ENCODE measurements at places on chromosomes 4 and X. TPM values are rescaled to one million over a fixed set of nuclear protein-coding genes. Genes with fewer than 3 reads are reported as not detected.
A peak's percentile ranks its signal among the peaks of the same experiment; 100 is the strongest.

DNA sequence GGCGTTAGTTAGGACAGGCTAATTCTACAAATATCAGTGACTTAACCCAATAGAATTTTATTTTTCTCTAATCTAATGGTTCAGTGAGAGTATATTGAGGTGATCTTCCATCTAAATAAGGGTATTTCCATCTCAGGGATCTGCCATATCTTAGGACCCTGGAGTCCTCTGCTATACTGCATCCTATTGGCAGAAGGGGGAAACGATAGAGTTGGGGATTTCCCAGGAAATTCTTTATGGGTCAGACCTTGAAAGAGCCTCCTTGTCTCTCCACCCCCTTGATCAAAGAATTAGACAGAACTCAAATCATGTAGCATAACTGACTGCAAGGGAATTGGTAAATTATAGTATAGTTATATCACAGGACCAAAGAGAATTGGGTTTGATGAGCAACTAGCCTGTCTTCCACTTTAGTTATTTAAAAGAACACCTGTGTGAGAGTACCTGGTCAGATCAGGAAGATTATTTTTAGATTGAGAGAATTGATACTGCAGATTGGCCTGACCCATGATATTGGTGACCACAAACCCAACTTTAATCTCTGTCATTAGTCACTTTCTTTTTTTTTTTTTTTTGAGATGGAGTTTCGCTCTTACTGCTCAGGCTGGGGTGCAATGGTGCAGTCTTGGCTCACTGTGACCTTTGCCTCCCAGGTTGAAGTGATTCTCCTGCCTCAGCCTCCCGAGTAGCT, 25.6 kb downstream of the SMARCA5 start:
- peaks cover 79% of the 10 kb centered on the region for H3K36me3 ChIP-seq
- no peak for DNase-seq
- H3K27ac ChIP-seq: no peak overlapping the region

DNA sequence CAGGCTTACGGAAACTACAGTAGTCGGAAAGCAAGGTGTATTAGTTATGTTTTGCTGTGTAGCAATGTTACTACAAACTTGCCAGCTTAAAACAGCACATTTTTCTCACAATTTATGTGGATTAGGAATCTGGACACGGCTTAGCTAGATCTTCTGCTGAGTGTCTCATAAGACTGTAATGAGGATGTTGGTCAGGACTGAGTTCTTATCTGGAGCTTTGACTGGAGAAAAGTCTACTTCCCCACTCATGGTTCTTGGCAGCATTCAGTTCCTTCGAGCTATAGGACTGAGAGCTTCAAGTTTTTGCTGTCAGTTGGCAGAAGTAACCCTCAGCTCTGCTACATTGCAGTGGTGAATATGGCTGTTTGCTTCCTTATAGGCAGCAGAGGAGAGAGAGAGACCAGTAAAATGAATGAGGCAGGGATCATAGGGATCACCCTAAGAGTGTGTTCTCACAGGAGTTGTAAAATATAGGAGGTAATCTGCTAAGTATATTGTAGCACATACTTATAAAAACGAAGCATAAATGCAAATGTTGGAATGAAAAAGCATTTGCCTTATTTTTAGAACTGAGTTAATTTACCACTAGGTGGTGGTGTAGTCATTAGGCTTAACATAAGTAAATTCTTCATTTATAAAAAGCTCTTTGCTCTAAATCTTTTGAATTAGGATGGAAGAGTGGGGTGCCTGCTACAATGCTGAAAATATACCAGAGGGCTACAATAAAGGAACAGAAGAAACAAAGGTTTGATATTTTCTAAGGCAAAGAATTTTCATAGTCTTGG, 38.6 kb downstream of the ALG13 start:
- no peaks in the 10 kb centered on the region for H3K4me1 ChIP-seq
- H3K36me3 ChIP-seq: peaks cover 13% of the 10 kb centered on the region
- H3K27ac ChIP-seq: no peak overlapping the region
- no peak overlapping the region for H3K4me3 ChIP-seq
- no peak for DNase-seq
- H3K27me3 ChIP-seq: no peaks in the 10 kb centered on the region

The FGFBP1 gene
- total RNA-seq: not detected

GRCh38 chr4:85149676-85150075, 183.2 kb upstream of the WDFY3 start:
- H3K4me1 ChIP-seq: no peaks in the 10 kb centered on the region
- no peaks in the 10 kb centered on the region for H3K36me3 ChIP-seq
- no peak overlapping the region for H3K27ac ChIP-seq

GRCh38 chrX:39822133-39822748, 275.5 kb downstream of the BCOR start:
- no peak overlapping the region for H3K27ac ChIP-seq
- H3K4me3 ChIP-seq: no peak overlapping the region
- H3K27me3 ChIP-seq: peaks cover 8% of the 10 kb centered on the region
- no peaks in the 10 kb centered on the region for H3K36me3 ChIP-seq

The MUC7 gene
- not detected for total RNA-seq

- H3K27me3 ChIP-seq: no peaks in the 10 kb centered on the region
- H3K4me1 ChIP-seq: peaks cover 35% of the 10 kb centered on the region
- H3K27ac ChIP-seq: no peak overlapping the region
- no peaks in the 10 kb centered on the region for H3K36me3 ChIP-seq
- DNase-seq: no peak
These were observed 63.2 kb downstream of the ATXN3L start for GRCh38 chrX:13256603-13257002.

- peaks cover 23% of the 10 kb centered on the region for H3K36me3 ChIP-seq
- no peak overlapping the region for H3K4me3 ChIP-seq
- no peak for DNase-seq
- no peaks in the 10 kb centered on the region for H3K27me3 ChIP-seq
These were observed 73.6 kb downstream of the TMEM156 start for GRCh38 chr4:38958453-38959190.

- peaks cover 23% of the 10 kb centered on the region for H3K4me1 ChIP-seq
- H3K36me3 ChIP-seq: no peaks in the 10 kb centered on the region
- no peak overlapping the region for H3K27ac ChIP-seq
- no peak overlapping the region for H3K4me3 ChIP-seq
- DNase-seq: no peak
These were observed 920 bp downstream of the HTT-AS start for GRCh38 chr4:3073158-3074077.

The RHOXF1 gene
- not detected for total RNA-seq

The PLP1 gene
- not detected for total RNA-seq

- no peak overlapping the region for H3K4me3 ChIP-seq
- no peaks in the 10 kb centered on the region for H3K4me1 ChIP-seq
- no peak overlapping the region for H3K27ac ChIP-seq
- no peaks in the 10 kb centered on the region for H3K36me3 ChIP-seq
- DNase-seq: no peak
These were observed 45.9 kb downstream of the TSC22D3 start for GRCh38 chrX:107729558-107730297.

The DRD5 gene
- total RNA-seq: not detected

GRCh38 chr4:37803348-37803973, 23.0 kb upstream of the PGM2 start:
- no peak overlapping the region for H3K4me3 ChIP-seq
- H3K36me3 ChIP-seq: no peaks in the 10 kb centered on the region
- DNase-seq: no peak
- H3K4me1 ChIP-seq: no peaks in the 10 kb centered on the region

GRCh38 chr4:33467291-33467690, 2747.1 kb downstream of the PCDH7 start:
- H3K27ac ChIP-seq: no peak overlapping the region
- no peaks in the 10 kb centered on the region for H3K36me3 ChIP-seq
- H3K4me3 ChIP-seq: no peak overlapping the region

The XG gene
- not detected for total RNA-seq

DNA sequence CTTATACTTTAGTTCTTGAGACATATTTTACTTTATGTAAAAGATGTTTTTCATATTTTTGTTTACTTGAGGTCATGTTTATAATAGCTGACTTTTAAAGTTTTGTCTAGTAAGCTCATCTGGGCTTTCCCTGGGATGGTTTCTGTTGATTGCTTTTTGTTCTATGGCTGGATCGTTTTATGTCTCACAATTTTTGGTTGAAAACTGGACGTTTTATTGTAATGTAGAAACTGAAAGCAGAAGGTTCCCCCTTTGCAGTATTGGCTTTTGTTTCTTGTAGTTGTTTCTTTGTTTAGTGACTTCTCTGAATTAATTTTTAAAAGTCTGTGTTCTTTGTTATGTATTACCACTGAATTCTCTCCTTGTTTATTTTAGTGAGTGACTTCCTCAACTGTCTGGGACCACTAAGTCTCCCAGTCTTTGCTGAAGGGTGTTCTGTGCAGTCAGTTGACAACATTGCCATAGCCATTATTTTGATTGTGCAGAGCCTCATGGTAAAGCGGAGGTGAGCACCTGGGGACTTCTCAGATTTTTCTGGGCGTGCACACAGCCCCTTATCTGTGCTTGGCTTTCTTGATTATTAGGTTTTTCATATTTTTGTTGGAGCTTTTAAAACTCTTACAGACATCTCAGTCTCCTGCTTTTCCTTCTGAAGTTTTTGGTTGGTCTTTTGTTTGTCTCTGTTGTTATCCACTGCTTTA, 31.0 kb downstream of the KDM6A start:
- peaks cover 15% of the 10 kb centered on the region for H3K36me3 ChIP-seq
- peaks cover 52% of the 10 kb centered on the region for H3K4me1 ChIP-seq
- peak overlapping the region; percentile 22 for H3K27ac ChIP-seq
- no peak for DNase-seq
- no peak overlapping the region for H3K4me3 ChIP-seq
- no peaks in the 10 kb centered on the region for H3K27me3 ChIP-seq

DNA sequence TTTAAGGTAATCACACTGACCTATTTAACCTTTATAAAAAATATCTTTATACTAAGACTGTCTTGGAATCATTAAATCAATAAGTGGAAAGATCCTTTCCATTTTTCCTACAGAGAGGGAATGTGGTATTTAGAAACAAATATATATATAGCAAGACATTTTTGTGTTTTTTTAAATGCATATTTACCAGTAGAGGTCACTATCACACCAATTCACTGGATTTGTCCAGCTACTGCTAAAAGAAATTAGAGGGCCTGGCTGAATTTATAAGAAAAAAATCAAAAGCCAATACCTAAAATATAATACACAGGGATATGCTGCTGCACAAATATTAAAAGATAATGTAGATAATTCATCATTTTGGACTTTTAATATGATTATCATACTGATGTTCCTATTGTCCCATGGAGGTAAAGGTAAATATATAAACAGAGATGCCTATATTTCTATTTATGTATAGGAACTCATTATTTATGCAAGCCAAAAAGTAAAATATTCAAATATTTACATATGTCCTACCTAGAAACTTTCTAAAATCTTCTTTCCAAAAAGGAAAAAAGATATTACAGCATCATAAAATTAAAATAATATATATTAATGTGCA, 69.5 kb downstream of the PDE5A start:
- H3K27ac ChIP-seq: no peak overlapping the region
- H3K4me3 ChIP-seq: no peak overlapping the region
- DNase-seq: no peak
- no peaks in the 10 kb centered on the region for H3K27me3 ChIP-seq

The MFAP3L gene
- total RNA-seq: 0.25 TPM

The FGF13 gene
- not detected for total RNA-seq

The GLOD5 gene
- not detected for total RNA-seq

The FGFBP2 gene
- total RNA-seq: 3.2 TPM

DNA sequence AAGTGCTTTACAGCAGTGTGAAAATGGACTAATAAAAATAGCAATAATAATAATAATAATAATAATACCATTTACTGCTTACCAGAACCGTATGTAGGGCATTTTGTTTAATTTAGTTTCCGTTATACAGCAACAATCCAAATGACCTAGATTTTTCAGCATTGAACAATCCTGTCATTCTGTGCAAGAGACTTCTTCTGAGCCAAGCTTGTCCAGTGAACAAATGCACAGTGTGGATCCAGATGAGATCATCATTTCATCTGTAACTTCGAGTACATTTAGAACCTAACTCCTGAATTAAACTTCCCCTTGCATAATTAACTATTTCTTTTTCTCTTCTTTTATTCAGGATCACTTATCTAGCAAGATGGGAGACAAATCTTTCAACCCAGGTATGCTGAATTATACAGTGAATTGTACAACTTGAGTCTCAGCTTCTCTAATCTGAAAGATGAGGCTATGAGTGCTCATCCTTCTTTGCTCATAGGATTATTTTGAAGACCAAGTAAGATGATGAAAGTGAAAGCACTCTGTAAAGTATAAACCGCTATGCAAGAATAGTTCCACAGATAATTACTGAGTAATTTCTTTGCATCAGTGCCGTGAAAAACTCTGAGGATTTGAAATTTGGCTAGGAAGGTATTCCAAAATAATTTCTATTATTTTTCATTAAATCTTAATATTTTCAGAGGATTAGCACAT, 6.6 kb downstream of the CLNK start:
- H3K27me3 ChIP-seq: peaks cover 1% of the 10 kb centered on the region
- H3K27ac ChIP-seq: no peak overlapping the region
- no peaks in the 10 kb centered on the region for H3K36me3 ChIP-seq
- no peak for DNase-seq
- H3K4me3 ChIP-seq: no peak overlapping the region
- H3K4me1 ChIP-seq: peaks cover 16% of the 10 kb centered on the region

The TAF7L gene
- not detected for total RNA-seq

DNA sequence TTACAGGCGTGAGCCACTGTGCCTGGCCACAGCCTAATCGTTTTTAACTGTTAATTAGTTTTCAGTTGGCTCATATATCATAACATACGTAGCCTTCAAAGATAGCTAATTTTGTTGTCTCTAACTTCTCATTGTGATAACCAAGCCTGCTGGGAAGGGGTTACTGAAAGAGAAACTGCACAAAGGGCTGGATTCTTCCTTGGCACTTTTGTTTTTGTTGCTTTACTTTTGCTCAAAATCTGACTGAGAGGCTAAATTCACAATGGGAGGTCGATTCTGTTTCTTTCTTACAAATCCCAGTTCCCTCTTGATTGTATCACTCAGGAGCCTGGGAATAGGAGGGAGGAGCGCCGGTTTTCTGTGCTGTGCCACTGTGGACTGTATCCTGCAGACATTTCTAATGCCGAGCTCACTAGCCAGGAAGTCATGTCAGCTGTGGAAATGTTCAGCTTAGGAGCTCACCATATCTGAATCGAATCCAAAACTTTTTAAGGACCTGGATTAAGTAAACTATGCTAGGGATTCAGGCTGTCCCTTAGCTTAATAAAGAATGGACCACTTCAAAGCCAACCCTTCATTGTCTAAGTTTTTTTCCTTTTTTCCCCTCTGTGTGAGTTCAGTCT, 120.5 kb upstream of the FAT1 start:
- DNase-seq: no peak
- no peaks in the 10 kb centered on the region for H3K27me3 ChIP-seq
- H3K27ac ChIP-seq: no peak overlapping the region
- H3K4me3 ChIP-seq: no peak overlapping the region
- H3K36me3 ChIP-seq: no peaks in the 10 kb centered on the region
- H3K4me1 ChIP-seq: no peaks in the 10 kb centered on the region

DNA sequence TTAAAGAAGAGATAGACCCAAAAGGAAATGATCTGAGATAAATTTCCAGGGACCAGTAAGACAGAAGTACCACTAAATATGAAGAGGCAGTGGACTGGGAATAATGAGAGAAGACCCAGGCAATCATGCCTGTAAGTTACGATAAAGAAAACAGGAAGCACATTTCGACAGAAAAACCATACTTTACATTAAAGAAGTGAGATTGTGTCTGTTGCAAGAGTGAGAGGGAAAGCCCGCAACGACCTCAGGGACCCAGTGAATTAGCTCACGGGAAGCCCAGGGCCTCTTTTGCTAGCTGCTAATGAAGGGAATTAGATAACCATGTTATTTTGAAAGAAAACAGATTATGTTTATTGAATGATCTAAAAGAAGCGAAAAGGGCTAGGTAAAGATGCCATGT, 28.9 kb upstream of the ACSL1 start:
- H3K36me3 ChIP-seq: no peaks in the 10 kb centered on the region
- H3K4me1 ChIP-seq: peaks cover 21% of the 10 kb centered on the region
- H3K4me3 ChIP-seq: no peak overlapping the region
- H3K27me3 ChIP-seq: no peaks in the 10 kb centered on the region
- DNase-seq: no peak

All from activated CD4-positive, alpha-beta memory T cell treated with anti-CD3 and anti-CD28 coated beads, Interleukin-2, amount 10 ng/mL, durations not matched to agents 7 days and 5 days (primary cell).